NCI-H2081 (cell line): ENCODE measurements at places on chromosomes 5 and 9.

DNA sequence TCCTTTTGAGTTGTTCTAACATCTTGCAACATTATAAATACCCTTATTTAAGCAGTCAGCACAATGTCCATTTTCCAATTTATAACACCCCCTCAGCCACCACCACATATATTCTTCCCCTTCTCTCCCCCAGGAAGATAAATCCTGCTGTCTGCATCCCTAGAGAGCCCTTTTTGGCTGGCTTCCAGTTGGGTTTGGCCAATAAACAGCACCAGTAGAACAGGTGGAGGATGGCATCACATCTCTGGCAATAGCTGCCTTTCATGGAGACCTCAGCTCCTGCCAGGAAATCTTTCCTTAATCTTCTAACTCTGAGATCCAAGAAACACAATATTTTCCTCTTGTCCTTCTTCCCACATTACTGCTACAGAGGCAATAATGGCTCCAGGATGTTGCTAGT, 53.7 kb downstream of the TRIM36 start:
- DNase-seq: no peak

DNA sequence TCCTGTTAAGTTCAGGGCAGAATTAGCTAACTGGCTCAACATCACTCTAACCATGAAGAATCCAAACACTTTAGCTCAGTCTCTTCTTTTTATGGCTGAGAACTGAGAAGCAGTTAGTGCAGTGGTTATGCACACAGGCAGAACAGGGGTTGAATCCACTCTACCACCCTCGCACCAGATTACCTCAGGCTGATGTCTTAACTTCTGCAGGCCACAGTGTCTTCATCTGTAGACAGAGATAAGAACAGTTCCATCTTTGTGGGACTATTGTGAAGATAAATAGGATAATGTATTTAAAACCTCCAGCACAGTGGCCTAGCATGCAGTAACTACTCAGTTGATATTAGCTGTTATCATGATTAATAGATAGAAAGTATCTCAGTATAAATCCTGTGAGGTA, 54.8 kb downstream of the FAM114A2 start:
- no peak for DNase-seq

DNA sequence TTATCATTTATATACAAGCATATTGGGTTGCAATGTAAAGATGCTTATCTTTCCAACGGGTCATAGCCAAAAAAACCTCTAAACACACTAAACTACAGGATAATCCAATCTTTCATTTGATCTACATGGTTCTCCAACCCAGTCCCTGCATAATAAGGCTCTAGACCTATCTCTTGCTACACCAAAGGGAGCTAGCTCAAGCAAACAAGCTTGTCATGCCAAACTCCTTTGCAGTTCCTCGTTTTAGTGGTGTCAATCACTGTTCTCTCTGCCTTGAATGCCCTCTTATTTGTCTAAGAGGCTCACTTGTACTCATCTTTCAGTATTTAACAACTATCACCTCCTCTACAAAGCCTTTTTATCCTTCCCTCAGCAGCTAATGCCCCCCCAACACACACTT, 5.6 kb downstream of the HOMER1 start:
- DNase-seq: no peak

DNA sequence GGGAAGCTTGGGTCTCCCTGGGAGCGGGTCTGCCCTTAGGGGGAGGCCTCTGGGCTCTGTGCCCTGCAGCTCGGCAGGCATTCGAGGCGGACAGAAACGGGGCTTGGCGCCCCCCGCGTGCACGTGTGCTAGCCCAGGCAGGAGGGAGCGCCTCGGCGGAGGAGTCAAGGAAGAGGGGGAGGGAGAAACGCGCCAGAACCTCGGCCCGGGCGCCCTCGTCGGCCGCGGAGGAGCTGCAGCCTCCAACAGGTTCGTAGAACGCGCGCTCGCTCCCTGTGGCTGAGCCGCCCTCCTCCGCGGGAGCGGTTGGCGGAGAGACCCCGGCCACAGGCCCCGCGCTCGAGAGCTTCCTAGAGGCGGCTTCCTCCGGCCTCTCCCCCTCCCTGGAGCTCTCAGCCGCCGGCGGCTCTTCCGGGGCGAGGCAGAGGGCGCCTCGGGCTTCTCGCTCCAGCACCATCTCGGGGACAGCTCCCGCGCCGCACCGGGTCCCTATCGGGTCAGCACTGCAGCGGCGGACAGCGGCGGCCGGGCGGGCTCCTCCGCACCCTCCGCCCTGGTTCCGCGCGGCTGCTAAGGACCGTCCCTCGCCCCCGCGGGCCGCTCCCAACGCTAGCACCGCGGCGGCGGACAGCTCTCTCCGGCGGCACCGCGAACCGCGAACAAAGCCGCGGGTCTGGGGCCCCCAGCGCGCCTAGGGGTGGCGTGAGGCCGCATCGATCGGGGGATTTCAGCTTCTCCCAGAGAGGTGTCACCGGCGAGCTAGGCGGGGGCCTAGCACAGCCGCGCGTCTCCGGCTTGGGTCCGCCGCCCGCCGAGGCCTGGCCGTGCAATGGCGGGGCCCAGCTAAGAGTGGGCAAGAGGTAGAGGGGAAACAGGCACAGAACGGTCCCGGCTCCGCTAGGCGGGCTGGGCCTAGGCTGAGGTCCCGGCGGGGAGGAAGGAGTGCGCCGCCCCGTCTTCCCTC, 74.6 kb upstream of the CPLX2 start:
- peak; percentile 74 for DNase-seq

DNA sequence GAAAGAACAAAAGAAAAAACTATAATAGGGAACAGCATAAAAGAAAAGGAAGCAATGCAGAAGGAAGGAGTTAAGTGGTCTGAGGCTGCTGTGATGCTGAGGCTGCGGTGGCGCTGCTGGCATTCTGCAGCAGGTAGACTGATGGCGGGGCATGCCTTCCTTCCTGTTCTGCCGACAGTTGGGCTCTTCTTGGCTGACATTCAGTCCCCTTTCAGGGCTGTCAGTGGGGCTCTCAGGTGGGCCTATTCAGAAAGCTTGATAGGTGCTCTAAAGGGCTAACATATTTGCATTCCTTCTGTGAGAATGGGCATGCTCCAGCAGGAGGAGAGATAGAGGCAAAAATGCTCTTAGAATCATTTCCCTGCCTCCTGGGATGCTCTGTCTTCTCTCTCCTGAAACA, 5.1 kb upstream of the CLINT1 start:
- no peak for DNase-seq
